ENCODE measurements at places on chromosomes 7 and 10.
A peak's percentile ranks its signal among the peaks of the same experiment; 100 is the strongest.

DNA sequence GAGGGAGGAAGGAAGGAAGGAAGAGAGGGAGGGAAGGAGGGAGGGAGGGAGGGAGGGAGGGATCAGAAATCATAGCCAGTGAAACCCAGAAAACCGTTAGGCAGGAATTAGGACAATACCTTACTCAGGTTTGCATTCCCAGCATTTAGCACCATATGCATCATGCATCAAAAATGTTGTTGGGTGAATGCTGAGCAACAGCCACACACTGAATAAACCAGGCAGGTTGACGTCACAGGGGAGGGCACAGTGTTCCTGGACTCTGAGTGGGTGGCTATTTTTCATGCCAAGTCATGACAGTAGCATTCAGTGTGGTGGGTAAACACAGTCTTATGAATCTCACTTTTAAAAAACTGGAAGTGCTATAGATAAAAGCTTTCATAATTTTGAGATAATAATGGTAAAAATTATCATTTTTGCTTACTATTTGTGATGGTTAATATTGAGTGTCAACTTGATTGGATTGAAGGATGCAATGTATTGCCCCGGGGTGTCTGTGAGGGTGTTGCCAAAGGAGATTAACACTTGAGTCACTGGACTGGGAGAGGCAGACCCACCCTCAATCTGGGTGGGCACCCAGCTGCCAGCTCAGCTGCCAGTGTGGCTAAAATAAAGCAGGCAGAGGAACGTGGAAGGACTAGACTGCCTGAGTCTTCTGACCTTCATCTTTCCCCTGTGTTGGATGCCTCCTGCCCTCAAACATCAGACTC is 199.1 kb upstream of the PRKCQ start:
- peak; percentile 89 for DNase-seq

GRCh38 chr10:92492748-92493240 is 81.1 kb downstream of the IDE start:
- DNase-seq: no peak

GRCh38 chr10:310976-311639 is 175.9 kb downstream of the ZMYND11 start:
- DNase-seq: no peak

DNA sequence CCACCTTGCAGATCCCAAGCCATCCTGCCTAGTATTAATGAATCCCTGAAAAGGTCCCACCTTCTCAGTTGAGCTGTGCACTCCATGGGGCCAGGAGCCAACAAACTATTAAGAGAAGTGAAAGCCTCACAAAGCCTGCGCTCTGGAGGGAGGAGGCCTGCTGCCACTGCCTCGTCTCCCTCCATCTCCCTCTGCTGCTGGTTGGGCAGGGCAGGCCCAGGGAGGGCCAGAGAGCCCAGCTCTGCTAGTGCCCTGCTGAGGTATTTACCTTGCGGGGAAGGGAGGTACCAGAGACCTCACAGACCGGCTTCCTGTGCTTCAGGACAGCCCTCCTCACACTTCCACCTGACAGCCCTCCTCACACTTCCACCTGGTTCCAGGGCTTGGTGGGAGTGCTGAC is 171.5 kb downstream of the SH3PXD2A start:
- DNase-seq: no peak

DNA sequence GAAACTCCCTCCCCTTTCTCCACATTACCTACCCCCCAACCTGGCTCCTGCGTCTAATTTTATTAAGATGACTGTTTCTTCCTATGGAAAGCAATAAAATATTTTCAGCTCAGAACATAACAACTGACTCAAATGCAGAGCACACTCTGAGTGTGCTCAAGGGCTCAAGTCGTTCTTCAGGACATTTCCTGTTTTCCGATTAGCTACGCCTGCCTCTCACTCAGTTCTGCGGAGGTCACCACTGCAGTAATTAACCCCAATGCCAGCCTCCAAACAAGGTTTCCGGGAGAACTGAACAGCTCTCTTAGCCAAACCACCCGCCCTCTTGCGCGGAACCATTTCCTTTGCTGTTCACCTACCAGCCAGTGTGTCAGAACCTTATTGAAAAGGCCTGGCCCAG is 19.3 kb downstream of the MYOF start:
- DNase-seq: no peak

DNA sequence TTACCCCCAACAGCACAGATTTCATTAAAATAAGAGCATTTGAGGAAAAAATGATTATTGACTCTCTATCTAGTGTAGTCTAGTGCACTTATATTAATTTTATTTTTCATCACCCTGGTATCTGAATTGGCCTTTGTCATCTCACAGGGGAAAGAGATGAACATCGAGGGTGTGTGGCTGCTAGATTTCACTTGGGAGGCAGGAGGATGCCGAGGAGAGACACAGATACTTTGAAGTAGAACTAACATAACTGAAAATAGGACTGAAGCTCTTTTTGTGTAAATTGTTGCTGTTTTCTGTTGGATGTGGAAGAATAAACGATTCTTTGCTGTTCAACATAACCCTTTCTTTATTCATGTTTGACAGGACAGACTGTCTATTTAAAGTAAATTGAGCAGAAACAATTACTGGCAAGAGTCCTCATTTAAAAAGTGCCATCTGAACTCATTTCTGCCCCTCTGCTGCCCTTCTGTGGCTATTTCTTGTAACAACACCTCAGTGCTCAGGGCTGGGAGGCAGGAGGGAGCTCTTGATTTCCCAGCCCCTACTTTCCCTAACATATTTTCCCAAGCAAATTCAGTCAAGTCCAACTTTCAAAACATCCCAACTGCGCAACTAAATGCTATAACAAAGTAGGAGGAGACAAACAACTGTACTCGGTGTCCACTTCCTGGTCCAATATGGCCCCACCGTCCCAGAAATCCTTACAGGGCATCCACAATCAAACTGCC is 15.6 kb downstream of the LYZL1 start:
- DNase-seq: peak; percentile 45

DNA sequence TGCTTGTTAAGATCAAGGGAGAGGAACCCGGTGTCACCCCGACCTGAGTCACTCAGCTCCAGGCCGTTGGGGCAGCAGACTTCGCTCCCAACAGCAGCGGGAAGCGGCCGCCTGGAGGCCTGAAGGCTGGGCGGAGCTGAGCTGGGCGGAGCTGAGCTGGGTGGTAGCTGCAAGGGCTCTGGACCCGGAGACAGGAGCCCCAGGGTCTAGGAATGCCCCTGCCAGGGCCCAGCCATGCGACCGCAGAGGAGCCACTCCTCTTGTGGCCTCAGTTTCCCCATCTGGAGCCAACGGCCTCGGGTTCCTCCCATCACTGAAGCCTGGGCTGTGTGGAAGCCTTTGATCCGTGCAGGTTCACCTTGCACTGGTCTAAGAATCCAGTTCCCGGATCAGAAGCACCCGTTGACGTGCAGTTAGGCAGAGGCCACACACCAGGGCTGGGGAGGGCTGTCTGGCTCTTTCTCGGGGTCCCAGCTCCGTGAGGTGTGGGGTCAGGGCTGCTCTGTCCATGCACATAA is 21.9 kb upstream of the DPYSL4 start:
- no peak for DNase-seq

- DNase-seq: no peak
These were observed 78.7 kb upstream of the AGBL3 start for GRCh38 chr7:134907639-134908038.

DNA sequence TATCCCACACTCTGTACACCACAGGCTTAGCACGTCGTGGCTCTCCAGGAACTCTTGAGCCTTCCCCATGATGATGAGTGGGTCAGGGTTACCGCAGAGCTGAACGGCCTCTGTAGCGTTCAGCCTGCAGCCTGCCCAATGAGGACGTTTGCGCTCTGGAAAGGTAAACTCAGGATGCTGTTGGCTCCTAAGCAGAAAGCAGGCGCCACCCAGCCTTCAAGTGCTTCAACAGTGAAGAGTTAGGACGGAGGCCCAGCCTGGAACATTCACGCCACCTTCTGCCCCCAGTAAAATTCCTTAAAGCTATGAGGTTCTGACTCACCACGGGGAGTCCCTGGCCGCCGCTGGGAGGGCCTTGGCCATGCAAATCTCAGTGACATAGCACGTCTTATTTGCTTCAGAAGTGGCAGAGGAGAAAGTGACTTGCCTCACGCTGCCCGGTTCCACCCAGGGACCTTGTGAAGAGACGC is 161.5 kb upstream of the SH2B2 start:
- peak; percentile 53 for DNase-seq

DNA sequence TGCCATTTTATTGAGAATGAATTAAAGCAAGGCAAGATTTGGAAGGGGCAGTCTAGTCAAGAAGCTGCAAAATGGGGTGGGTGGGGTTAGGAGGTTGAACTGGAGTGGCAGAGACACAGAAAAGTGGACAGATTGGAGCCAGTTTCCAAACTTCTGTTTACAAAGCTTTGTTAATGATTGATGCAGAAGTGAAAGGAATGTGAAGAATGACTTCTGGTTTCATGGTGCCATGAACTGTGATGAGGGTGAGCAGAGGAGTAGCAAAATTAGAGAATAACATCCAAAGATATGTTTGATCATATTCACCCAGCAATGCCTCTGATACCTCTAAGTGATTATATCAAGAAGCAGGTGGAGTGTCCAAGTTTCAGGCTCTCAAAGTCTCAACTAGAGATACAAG is 1118.0 kb upstream of the C7orf33 start:
- no peak for DNase-seq

- DNase-seq: no peak
These were observed 20.3 kb upstream of the PAX2 start for GRCh38 chr10:100725071-100725471.

GRCh38 chr7:30206942-30207341 is 72.2 kb downstream of the MTURN start:
- DNase-seq: no peak

DNA sequence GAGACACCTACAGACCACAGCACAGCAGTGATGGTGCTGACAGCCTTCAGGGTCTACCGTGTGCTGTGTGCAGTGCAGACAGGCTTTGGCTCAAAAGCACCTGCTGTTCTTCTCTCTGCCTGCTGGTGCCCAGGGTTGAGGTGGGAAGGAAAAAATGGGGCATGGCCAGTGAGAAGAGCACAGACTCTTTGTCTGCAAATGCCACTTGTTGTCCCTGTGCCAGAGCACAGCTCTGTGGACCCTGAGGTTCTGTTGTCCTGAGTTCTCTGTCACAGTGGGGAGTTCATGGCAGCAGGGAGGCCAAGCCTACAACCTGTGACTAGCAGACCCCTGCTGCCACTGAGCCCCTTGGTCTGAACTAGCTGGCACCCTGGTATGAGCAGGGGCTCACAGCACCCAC is 376.7 kb downstream of the GLRX3 start:
- no peak for DNase-seq

GRCh38 chr7:2616387-2617324 is 15.1 kb upstream of the TTYH3 start:
- DNase-seq: no peak

- no peak for DNase-seq
These were observed 133.7 kb downstream of the PIP4K2A start for GRCh38 chr10:22580711-22581110.

- no peak for DNase-seq
These were observed 12.8 kb upstream of the C10orf53 start for GRCh38 chr10:49666685-49667084.

GRCh38 chr7:101453617-101454016 is 90.9 kb downstream of the COL26A1 start:
- no peak for DNase-seq

DNA sequence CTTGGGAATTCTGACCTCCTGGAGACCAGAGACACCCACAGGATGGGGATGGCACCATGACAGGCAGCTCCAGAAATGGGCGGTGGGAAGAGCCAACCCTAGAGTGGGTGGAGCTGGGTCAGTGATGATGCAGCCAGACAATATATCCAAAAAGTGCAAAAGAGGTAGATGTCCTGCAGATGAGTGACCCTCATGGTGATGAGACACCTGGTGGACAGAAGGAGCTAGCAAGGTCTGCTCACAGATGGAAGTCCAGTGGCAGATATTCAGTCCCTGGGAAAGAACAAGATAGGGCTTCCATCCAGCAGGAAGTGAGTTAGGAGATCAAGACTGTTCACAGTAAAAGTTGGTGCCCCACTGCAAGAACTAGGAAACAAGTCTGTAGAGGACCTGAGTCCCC is 19.2 kb upstream of the GRB10 start:
- no peak for DNase-seq

DNA sequence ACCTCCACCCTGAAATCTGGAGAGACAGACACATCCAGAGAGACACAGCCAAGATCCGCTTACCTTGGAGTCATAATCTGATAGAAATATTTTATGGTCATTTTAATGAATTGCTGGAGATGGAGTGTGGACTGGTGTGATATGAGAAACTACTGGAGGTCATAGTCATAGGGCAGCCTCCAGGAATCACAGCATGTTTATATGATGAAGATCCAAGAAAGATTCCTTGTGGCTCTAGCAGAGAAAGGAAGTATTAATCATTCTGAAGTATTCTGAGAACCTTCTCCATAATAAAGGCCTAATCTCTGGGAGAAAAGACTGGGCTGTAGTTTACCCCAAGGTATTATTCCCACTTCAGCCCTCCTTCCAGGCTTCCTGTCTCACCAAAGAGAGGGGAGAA is 38.0 kb downstream of the POLR1F start:
- no peak for DNase-seq

- DNase-seq: no peak
These were observed 66.9 kb downstream of the CFAP46 start for GRCh38 chr10:132875435-132875834.

GRCh38 chr10:78851647-78852046 is 217.1 kb upstream of the ZMIZ1 start:
- no peak for DNase-seq

DNA sequence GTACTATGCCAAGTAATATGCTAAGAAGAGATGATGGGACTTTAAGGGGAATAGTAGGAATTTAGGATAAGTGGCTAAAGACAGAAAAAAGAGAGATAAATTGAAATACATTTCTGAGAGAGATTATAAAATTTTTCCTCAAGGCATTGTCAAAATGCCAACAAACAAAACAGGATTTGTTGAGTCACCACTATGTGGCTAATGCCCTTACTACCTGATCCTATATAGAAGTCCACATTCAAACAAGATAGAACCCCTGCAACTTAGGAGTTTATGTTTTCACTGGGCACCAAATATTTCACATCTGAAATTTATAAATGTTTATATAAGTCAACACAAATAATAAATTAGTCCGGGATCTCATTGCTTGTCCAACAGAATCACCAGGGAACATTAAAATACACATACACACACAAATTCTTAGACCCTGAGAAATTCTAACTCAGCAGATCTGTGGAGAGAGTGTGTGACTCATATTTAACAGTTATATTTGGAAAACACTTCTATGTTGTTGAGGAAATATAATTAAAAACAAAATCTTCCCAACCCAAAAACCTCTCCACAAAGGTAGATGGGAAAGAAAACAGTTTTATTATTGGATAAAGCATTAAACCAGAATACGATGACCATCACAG is 154.3 kb downstream of the PPP1R3A start:
- no peak for DNase-seq

- DNase-seq: no peak
These were observed 121.0 kb downstream of the NEURL1 start for GRCh38 chr10:103614306-103615158.

DNA sequence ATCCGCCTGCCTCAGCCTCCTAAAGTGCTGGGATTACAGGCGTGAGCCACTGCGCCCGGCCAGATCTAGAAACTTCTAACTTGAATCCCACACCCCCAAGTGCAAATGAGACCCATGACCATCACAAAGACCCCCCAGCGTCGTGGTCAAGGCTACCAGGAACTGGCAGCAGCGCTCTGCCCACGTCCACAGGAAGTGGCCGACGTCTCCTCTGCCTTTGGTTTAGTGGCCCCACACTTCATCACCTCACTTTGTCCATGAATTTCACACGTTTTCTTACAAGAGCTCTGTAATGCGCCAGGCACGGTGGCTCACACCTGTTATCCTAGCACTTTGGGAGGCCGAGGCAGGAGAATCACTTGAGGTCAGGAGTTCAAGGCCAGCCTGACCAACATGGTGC is 53.5 kb upstream of the TNRC18 start:
- DNase-seq: no peak
